ENCODE measurements at places on chromosomes 11 and 22.

DNA sequence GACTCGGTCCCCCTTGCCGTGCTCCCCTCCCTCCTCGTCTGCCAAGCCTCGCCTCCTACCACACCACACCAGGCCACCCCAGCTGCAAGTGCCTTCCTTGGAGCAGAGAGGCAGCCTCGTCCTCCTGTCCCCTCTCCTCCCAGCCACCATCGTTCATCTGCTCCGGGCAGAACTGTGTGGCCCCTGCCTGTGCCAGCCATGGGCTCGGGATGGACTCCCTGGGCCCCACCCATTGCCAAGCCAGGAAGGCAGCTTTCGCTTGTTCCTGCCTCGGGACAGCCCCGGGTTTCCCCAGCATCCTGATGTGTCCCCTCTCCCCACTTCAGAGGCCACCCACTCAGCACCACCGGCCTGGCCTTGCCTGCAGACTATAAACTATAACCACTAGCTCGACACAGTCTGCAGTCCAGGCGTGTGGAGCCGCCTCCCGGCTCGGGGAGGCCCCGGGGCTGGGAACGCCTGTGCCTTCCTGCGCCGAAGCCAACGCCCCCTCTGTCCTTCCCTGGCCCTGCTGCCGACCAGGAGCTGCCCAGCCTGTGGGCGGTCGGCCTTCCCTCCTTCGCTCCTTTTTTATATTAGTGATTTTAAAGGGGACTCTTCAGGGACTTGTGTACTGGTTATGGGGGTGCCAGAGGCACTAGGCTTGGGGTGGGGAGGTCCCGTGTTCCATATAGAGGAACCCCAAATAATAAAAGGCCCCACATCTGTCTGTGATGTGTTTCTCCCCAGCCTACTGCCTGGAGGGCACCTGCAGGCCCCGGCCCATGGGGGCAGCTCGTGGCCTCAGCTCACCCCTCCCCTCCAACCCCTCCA lies 29.8 kb downstream of the CAPN1 start:
- no peak for DNase-seq

- DNase-seq: no peak
These were observed 15.9 kb upstream of the HYLS1 start for GRCh38 chr11:125871391-125872137.

- DNase-seq: no peak
These were observed 36.2 kb upstream of the BRSK2 start for GRCh38 chr11:1353383-1354124.

GRCh38 chr11:112770487-112770886 lies 190.7 kb upstream of the NCAM1 start:
- no peak for DNase-seq

- no peak for DNase-seq
These were observed 701.7 kb downstream of the NELL1 start for GRCh38 chr11:21371044-21371443.

DNA sequence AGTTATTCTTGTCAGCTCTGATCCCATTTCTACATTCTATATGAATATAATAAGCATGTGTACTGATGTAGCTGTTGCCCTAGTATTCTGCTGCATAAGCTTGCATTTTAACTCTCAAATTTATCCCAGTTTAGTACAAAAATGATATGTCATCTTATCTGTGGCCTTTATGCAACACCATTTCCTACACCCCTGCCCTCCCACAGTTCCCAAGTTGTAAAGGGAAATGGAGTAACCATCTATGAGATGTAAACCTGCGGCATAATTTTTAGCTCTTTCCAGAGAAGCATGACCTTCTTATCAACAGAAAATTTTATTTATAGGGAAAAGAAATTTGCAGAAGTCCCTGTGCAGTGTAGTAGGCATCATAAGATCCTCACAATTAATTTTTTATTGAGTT lies 18.9 kb upstream of the CARD18 start:
- DNase-seq: no peak

DNA sequence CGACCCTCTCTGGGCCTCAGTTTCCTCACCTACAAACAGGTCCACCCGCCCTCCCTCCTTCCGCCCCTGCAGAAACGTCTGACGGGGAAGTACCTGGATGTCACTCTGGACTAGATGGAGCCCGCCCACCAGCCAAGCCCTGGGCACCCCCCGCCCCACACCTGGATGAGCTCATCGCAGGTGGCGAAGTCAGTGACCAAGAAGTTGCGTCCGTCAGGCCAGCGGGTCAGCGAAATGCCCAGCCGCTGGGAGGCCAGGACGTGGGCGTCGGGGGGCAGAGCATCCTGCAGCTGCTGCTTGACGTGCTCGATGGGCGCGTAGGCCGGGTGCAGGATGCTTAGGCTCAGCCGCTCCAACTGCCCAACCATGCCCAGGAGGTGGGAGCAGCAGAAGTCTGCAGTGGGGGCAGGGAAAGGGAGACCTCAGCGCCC lies 897 bp downstream of the PNPLA5 start:
- no peak for DNase-seq

GRCh38 chr11:36356201-36356600 lies 60.1 kb downstream of the PRR5L start:
- no peak for DNase-seq

- DNase-seq: no peak
These were observed 74.9 kb downstream of the MORC2 start for GRCh38 chr22:30893434-30894370.

DNA sequence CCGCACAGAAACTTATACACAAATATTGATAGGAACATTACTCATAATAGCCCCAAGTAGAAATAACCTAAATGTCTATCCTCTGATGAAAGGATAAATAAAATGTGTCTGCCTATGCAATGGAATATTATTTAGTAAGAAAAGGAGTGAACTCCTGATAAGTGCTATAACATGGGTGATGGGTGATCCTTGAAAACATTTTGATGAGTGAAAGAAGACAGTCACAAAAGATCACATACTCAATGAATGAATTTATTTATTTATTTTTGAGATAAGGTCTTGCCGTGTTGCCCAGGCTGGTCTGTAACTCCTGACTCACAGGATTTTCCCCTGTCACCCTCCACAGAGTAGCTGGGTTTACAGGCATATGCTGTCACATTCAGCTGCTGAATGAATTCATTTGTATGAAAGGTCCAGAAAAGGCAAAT lies 17.3 kb downstream of the RNF121 start:
- no peak for DNase-seq

- no peak for DNase-seq
These were observed 116.6 kb downstream of the GALNT18 start for GRCh38 chr11:11505190-11505589.

DNA sequence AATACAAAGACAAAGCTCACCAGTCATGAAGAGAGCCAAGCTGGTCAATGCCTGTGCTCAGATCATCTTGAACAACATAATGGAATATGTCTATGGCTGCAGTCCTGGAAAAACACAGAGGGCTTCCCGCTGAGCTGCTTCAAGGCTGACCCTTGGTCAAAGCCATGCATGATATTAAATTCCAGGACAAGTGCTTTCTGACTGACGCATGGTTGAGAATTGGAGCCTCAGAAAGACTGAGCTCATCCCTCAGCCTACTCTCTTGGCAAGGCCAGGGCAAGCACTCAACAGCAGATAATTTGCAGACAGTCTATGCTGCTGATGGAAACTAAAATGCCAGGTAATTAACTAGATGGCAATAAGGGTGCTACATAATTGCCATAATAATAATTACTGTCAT lies 89.2 kb downstream of the GALNT18 start:
- no peak for DNase-seq

- no peak for DNase-seq
These were observed 420.7 kb upstream of the CADM1 start for GRCh38 chr11:115924744-115925567.

DNA sequence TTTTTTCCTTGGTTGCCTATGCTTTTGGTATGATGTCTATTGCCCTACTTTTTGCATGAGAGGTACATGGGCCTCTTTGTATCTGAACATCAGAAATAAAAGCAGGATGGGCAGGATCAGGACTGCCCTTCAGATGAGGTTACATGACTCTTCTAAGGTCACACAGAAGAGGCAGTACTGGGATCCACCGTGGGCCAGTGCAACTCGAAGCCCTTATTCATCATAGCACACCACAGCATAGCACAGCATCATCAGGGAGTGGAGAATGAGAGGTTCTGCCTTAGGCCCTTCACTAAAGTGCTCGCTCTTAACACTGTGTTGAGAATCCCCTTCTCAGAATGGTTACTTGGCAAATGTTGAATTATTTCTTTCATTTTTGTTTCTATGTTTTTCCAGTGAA lies 88.3 kb downstream of the C22orf31 start:
- DNase-seq: no peak

DNA sequence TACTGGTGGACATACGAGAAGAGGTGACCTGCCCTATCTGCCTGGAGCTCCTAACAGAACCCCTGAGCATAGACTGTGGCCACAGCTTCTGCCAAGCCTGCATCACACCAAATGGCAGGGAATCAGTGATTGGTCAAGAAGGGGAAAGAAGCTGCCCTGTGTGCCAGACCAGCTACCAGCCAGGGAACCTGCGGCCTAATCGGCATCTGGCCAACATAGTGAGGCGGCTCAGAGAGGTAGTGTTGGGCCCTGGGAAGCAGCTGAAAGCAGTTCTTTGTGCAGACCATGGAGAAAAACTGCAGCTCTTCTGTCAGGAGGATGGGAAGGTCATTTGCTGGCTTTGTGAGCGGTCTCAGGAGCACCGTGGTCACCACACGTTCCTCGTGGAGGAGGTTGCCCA lies 6.9 kb downstream of the TRIM6 start:
- no peak for DNase-seq

DNA sequence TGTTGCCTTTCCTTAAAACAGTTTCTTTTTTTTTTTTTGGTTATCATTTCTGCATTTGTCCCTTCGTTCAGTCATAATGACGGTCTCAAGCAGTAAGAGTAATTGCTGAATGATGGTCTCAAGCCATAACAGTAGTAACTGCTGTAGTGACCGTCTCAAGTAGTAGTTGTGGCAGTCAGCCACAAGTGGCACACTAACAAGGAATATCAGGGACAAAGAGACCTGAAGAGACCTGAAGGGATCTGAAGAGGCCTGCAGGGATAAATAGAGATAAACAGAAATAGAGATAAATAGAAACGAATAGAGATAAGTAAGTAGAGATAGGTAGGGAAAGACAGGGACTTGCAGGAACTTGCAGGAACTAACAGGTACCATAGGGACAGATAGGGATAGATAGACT lies 42.7 kb upstream of the MRGPRX1 start:
- no peak for DNase-seq

GRCh38 chr11:124977006-124977405 lies 23.0 kb downstream of the CCDC15 start:
- DNase-seq: no peak

GRCh38 chr22:21837248-21837979 lies 30.0 kb downstream of the MAPK1 start:
- no peak for DNase-seq

- DNase-seq: no peak
These were observed 100.6 kb downstream of the FBXO7 start for GRCh38 chr22:32574958-32575910.

Measured in right cardiac atrium (tissue), 5 donors.